ENCODE measurements at places on chromosomes 5 and 9.

DNA sequence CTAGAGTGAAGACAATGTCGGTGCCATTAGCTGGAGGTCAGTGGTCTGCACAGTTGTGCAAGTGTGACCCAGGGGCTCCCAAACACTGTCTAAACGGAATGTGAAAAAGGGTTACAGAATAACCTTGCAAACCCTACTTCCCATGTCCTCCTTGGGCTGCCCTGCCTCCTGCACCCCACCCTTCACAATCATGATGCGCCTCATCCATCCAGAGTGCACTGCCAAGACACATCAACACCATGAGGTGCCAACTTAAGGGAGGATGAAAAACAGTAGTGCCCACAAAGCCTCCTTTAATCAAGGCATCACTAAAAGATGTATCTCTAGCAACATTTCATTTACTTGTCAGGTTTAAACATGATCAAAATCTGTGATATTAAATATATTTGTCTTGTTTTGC lies 87.1 kb downstream of the SETX start:
- DNase-seq, result no peak

DNA sequence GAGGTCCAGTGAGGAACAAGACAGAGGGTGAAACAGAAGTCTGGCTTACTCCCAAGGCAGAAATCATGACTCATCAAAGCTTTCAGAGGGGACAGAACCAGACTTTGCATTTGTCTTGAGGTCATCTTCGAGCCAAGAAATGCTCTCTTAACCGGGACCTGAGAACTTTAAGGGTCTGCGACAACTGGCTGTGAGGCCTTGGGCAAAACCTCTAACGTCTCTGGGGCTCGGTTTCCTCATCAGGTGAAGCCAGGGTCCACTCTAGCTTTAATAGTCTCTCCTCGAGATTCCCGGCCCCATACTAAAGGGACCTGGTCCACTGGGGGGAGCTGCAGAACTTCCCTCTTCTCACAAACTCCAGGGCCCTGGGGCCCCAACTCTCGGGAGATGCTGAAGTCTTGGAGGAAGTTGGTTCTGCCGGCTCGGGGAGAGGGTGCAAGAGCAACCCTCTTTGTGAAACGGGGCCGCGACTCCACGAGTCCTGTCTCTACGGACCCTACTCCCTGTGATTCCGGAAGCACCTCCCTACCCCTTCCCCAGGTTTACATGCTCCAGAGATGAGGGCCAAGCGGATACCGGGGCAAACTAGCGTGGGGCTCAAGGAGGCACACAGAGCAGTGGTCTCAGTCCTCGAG lies 2.6 kb downstream of the GLIS3 start:
- DNase-seq, result no peak

DNA sequence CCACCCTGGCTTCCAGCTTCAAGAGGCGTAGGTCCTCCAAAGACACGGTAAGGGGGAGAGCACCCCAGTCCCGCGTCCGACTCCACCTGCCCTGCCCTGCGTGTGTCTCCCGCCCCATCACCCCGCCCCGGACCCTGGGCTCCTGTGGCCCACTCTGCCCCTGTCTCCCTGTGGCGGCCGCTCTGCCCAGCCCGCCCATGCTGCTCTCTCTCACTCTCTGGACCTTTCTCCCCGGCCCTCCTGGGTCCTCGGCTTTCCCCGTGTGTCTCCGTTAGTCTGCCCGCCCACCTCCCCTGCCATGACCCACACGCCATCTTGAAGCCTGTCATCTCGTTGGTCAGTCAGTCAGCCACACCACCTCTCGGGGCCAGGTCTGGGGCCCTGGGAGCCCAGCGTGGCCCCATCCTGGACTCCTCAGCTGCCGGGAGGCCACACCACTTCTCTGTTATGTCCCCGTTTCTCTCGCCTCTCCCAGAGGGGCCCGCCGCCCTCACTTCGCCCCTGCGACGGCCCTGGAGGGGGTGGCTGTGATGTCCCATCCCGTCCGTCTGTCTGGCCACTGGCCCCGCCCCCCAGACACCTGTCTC lies 4.5 kb downstream of the LRRC26 start:
- DNase-seq, result no peak

DNA sequence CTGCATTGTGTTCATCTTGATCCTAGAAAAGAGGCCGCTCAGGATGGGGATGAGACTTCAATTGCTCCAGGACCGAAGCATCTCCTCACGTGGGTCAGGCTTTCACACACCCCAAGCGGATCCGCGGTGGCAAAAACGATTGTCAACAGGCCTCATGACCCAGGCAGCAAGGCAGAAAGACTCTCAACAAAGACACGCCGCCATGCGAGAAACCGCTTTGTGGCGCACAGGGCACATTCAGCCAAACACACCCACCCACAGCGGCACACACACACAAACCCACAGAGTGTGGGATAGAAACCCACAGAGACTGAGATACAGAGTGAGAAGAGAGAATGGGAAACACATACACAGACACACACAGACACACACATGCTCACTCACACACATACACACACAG lies 483.4 kb downstream of the SPATA31A7 start:
- DNase-seq, result no peak

DNA sequence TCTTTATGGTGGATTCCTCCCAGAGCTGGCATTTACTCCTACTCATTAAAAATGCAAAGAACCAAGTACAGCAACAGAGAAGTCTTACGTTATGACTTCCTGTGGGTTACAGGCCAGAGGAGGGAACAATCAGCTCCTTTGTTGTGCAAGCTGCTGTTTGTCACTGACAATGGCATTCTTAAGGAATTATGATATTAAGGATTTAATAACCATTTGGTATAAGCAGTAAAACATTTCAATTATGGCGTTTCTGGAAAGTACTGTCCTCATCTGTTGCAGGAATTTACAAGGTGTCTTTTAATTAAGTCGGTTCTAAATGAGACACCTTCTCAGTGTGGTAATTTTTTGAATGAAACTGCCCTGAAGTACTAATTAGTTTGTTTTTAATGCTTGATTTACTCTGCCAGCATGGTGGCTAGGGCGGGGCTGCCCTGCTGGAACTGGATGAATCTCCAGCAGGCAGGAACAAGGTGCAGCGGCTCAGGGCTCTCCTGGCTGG lies 49.1 kb upstream of the VDAC1 start:
- no peak for DNase-seq

GRCh38 chr5:110549301-110549700 lies 177.2 kb downstream of the TMEM232 start:
- DNase-seq, result no peak

DNA sequence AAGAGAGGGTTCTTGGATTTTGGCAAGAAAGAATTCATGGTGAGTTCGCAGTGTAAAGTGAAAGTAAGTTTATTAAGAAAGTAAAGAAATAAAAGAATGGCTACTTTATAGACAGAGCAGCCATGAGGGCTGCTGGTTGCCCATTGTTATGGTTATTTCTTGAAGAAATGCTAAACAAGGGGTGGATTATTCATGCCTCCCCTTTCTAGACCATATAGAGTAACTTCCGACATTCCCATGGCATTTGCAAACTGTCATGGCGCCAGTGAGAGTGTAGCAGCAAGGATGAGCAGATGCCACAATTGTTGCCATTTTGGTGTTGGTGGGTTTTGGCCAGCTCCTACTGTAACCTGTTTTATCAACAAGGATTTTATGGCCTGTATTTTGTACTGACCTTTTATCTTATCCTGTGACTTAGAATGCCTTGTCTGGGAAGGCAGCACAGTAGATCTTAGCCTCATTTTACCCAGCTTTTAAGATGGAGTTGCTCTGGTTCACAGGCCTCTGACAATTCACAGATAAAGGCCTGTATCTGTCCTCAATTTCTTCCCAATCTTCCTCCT lies 1026.1 kb upstream of the DMAC1 start:
- no peak for DNase-seq

GRCh38 chr9:121609822-121610637 lies 41.4 kb upstream of the DAB2IP start:
- no peak for DNase-seq

DNA sequence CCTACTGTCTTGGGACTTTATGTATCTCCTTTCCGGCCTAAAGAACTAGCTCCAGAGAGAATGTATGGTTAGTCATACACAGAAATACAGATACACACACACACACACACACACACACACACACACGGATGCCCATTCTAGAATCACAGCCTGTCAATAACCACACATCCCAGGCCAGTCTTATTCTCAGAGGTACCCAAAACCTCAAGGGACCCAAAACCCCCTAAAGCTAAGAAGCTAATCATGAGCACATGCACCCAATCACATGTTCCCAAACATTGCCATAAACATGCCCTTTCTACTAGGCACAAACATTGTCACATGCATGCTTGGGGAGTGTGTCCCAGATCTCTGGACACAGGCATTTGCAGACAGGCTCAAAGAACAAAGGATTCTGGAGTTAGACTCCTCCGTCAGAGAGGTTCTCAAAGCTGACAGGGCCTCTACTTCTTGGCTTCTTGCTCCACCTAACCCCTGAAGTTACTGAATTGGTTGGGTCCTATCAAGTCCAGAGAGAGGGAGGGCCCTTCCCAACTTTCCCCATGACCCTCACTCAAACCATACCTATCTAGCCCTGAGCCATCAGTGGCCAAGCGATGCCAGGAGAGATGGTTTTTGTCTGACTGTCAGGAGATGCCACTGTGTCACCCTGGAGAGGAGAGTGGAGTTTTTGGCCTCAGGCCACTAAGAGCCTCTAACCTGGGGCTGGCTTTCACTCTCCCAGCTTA lies 78.7 kb downstream of the NRG2 start:
- DNase-seq, result no peak

DNA sequence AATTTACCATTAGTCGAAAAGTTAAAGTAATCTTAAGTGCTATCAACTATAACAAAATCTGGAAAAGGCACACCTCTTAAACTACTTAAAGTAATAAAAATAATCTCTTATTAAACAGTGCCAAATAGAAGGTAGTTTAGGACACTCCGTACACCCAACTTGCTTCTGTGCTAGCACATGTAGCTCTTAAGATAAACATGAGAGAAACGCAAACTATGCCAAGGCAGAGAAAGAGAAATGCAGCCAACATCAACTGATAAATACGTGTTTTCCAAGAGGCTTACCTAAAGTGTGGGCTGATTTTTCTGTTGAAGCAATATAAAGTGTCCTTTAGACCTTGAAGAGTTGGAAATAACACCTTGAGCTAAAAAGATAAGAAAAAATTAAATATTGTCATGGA lies 480.6 kb upstream of the DAB2 start:
- no peak for DNase-seq

- DNase-seq, result no peak
Measured at GRCh38 chr9:101498323-101498722, 35.3 kb upstream of the RNF20 start.

DNA sequence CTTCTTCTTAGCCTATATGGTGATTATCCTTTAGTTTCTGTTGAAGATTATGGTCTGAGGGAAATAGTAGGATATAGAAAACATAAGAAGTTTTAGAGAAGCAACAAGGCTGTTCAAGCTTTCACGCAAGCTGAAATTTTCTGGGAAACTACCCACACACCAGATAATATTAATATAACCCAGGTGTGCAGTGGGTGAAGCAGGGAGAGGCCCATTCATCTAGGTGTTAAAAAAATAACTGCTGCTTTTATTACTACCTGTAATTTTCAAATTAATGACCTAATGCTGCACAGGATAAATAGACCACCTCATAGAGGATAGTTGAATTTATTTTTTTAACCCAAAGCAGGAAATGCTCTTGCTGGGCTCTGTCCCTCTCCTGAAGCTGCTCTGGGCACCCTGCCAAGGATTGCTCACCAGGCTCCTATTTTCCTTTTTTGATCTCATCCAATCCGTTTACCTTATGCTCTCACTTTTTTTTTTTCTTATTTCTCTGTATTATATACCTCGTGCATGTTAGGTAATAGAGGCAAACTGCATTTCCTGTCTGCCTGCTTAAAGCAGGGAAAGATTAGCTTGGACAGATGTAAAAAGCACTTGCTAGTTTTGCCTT lies 124.3 kb upstream of the SLC12A2 start:
- peak; percentile 49 for DNase-seq

GRCh38 chr9:81892440-81892839 lies 35.8 kb upstream of the SPATA31D4 start:
- DNase-seq, result no peak

Data from hindlimb muscle (tissue), 1 donor.